ENCODE measurements at places on chromosomes 7 and 10. TPM values are rescaled to one million over a fixed set of nuclear protein-coding genes. Genes with fewer than 3 reads are reported as not detected.

GRCh38 chr10:35819736-35820135 is 177.6 kb upstream of the FZD8 start:
- DNase-seq, result no peak

- DNase-seq, result peak; percentile 45
Observed at GRCh38 chr10:71437537-71438092, 40.9 kb downstream of the CDH23 start.

GRCh38 chr10:18400201-18400905 is 251.0 kb downstream of the NSUN6 start:
- DNase-seq, result no peak

DNA sequence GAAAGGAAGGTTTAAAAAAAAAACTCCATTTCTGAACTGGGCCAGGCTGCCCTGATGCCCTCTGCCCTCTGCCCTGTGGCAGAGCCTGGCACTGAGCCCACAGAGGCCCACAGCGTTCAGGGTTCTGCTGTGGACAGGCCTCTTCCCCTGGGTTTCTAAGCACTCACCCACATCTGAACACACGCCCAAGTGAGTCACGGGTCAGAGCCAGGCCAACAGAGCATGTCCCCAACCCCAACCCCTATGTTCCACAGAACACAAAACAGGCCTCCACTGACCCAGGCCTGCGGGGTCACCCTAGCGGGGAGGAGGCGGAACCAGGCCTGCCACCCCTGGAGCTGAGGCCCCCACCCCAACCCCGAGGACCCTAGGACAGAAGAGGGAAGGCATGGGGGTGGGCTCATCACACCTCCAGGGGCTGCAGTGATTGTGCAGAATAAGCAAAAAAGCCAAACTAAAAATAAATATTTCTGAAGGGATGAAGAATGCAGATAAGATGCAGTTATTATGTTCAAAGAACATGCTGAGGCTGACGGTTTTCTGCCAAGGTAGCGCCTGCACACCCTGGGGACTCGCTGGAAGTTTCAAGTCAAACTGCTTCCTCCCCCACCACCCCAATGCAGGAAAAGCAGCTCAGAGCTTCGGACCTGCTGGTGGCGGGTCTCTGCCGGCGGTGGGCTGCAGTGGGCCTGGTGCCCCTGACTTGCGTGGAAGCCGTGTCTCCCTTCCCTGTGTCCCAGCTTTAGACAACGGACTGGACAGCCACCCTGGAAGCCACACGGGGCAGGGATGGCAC is 5.4 kb downstream of the WDR86 start:
- peak; percentile 83 for DNase-seq

DNA sequence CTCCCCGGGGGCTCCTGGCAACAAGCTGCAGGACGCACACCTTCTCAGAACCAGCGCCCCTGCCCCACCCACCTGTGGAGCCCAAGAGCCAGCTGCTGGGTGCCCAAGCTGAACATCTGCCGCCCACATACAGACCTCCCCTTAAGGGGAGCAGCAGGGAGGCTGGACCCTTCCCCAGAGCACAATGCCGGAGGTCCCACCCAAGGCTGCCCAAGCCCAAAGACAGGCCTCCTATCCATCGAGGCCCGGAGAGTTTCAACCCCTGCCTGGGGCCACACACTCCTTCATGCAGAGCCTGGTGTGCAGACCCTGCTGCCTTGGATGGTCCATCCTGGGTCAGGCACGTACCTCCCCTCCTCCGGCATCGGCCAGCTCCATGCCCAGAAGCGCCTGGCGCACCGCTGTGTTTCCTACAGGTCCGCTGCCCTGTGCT is 48.7 kb downstream of the VIPR2 start:
- DNase-seq, result peak; percentile 35

GRCh38 chr7:22418251-22419046 is 61.5 kb upstream of the RAPGEF5 start:
- DNase-seq, result no peak

DNA sequence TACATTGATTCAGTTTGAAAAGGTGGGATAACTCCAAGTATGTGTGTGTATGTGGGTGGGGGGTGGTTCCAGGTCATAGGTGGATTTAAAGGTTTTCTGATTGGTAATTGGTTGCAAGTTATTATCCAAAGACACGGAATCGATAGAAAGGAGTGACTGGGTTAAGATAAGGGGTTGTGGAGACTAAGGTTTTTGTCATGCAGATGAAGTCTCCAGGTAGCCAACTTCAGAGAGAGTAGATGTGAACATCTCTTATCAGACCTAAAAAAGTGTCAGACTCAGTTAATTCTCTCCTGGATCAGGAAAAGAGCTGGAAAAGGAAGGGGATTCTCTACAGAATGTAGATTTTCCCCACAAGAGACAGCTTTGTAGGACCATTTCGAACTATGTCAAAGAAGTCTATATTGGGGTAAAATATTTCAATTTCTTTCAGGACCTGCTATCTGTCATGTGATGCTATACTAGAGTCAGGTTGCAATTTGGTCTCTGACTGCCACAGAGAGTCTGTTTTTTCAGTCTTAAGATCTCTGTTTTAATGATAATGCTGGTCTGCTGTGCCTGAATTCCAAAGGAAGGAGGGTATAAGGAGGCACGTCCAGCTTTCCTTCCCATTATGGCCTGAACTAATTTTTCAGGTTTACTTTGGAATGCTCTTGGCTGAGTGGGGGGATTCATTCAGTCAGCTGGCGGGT is 3.6 kb downstream of the C7orf57 start:
- DNase-seq, result no peak

- DNase-seq, result no peak
Observed at GRCh38 chr10:98433881-98434732, 12.6 kb downstream of the HPS1 start.

DNA sequence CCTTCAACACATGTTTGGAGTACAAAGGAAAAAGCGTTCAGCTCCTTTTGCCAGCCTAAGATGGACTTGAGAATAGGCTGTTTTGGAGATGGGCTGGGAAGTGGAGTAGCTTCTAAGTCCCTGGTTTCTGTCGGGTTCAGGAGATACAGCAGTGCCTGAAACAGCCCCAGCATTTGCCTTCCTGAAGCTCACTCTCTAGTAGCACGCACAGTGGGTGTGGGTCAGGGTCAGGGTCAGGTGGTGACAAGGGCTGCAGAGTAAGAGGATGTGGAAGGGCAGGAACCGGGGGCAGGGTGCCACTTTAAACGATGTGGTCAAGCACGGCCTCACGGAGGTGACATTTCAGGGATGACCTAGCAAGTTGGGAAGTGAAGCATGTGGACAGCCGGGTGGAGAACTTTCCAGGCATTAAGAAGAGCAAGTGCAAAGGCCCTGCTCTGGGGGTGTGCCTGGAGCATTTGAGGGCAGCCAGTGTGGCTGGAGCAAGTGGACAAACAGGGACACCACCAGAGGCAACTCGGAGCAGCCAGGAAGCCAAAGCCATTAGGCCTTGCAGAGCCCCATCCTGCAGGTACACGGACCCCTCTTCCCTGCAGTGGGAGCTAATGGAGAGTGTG is 382.2 kb upstream of the ZMIZ1 start:
- DNase-seq, result no peak

DNA sequence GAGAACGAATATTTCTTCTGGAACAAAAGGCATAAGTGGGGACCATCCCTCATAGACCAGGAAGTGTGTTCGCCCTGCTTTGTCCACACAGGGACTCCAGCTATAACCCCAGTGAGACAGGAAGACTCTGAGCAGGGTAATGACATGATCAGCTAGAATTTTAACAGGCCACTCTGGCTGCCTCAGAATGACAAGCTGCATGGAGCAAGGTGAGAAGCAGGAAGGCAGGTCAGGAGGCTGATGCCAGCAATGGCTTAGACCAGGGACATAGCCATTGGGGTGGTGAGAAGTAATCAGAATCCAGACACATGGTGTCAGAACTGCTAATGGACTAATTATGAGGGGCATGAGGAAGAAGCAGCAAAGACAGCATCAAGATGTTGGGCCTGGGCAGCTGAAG is 264.6 kb downstream of the GRID1 start:
- no peak for DNase-seq

GRCh38 chr7:138626846-138627245 is 74.3 kb downstream of the SVOPL start:
- no peak for DNase-seq

DNA sequence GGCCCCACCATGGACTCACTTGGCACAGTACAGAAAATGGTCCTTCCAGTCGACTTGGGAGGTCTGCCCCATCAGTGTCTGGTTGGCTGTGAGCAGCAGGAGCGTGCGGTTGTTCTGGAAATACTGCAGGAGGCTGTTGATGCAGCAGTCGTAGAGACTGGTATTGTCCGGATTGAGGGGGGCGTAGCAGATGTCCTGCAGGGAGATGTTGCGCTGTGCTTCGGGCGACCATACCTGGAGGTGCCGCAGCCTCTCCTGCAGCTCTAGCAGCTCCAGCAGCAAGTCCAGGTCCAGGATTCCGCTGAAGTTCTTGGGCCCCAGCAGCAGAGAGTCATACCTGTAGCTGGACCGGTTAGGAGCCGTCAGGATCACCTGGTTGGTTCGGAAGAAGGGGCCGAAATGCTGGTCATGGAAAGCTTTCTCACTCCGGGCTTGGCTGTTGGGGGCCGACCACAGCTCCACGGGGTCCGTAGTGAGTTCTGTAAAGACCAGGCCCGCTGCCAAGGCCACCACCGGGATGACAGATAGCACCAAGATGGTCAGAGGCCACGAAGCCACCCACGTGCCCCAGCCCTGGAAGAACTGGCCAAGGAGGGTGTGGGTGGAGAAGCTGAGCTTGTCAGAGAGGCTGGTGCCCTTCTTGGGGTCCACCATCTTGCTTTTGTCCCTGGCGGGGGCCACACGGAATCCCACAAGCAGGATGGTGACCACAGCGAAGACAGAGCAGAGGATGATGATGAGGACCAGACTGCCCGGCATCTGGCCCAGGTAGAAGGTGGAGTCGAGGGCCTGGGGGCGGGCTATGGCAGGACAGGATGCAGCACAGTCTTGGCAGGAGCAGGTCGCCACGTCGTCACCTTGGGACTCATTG is 2.1 kb downstream of the NPC1L1 start:
- DNase-seq, result no peak

DNA sequence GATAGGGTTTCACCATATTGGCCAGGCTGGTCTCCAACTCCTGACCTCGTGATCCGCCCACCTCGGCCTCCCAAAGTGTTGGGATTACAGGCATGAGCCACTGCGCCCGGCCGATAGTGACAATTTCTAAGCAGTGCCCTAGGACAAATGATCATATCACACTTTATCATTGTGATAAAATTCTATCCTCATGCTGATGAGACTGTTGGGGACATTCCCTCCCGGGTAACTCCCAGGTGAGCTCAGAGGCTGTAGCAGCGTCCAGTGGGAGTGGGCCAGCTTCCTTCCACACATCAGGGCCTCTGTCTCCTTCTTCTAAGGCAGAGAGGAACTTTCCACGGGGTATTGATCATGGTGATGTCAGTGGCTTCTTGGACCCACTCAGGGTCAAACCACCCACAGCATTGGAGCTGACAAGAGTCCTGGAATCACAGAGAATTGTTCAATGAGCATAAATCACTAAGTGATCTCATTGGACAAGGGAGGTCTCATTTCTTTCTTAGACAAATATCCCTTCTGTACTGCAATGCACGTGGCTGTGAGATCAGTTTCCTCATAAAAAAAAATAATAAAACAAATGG is 256.1 kb downstream of the KLF6 start:
- DNase-seq, result no peak

DNA sequence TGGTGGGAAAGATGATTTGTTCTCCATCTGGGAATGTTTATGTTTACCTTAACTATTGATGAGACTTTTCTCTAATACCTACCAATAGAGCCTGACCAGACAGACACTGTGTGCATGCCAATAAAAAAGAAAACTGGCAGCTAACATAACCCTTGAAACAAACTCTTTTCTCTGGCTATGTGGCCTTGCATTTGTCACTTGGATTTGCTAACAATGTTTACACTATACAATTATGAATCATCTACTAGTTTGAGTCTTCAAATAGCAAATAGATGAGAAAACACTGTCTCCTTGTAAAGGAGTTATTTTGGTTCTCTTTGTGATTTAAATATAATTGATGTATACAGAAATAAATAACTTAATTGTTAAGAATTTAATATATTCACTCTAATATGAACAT is 273.1 kb downstream of the SEMA3D start:
- no peak for DNase-seq

- no peak for DNase-seq
Observed at GRCh38 chr10:51057925-51058324, 16.4 kb upstream of the PRKG1 start.

GRCh38 chr7:75638594-75639070 is 100.1 kb downstream of the HIP1 start:
- peak; percentile 74 for DNase-seq

DNA sequence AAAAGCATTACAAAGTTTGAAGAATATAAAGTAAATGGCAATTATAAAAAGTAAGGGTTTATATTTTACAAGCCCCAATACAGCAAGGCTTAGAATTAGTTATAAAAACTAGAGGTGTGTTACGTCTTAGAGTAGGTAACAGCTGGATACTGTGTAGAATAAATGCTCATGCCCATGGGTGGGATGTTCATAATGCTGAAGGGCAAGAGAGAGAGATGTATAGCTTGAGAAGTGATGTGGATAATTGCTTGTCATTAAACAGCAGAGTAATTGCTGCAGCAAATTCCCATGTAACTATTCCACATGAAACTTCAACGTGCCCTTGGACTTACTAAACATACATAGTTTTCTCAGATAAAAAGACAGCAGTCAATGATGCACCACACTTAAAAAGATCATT is 233.8 kb downstream of the IMMP2L start:
- DNase-seq, result no peak

DNA sequence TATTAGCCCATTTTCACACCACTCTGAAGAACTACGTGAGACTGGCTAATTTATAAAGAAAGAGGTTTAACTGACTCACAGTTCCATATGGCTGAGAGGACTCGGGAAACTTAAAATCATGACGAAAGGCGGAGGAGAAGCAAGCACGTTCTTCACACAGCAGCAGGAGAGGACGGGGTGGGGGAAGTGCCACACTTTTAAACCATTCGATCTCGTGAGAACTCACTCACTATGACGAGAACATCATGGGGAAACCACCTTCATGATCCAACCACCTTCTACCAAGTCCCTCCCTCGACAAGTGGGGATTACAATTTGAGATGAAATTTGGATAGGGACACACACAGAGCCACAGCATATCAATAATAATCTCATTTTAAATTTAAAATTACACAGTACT is 80.2 kb downstream of the VWDE start:
- DNase-seq, result no peak

Gene ANXA8
- 2.5 TPM for total RNA-seq

Gene FOXP2
- total RNA-seq, result 24.7 TPM

Gene PNLIPRP3
- not detected for total RNA-seq

Gene SYT15
- 17.1 TPM for total RNA-seq

Gene CHAT
- not detected for total RNA-seq

Gene CFTR
- not detected for total RNA-seq

Gene DPY19L1
- 29.9 TPM for total RNA-seq

Gene SLK
- 52.5 TPM for total RNA-seq

Gene PIK3CG
- 6.6 TPM for total RNA-seq

Gene TMEM196
- total RNA-seq, result not detected

Gene CALD1
- total RNA-seq, result 534 TPM

Gene MTG1
- total RNA-seq, result 44.0 TPM

Gene TFPI2
- total RNA-seq, result 4.1 TPM

Gene CPA2
- total RNA-seq, result 1.2 TPM
